Panc1 (cell line): ENCODE measurements at places on chromosomes 6 and 20. TPM values are rescaled to one million over a fixed set of nuclear protein-coding genes. Genes with fewer than 3 reads are reported as not detected.

The OR2B3 gene
- total RNA-seq: not detected

The KCNK17 gene
- not detected for total RNA-seq

The LAMA4 gene
- 11.9 TPM for total RNA-seq

The TMEM200A gene
- 0.10 TPM for total RNA-seq

The OR10C1 gene
- not detected for total RNA-seq
